ENCODE measurements at places on chromosomes 2 and 18.
A peak's percentile ranks its signal among the peaks of the same experiment; 100 is the strongest.

DNA sequence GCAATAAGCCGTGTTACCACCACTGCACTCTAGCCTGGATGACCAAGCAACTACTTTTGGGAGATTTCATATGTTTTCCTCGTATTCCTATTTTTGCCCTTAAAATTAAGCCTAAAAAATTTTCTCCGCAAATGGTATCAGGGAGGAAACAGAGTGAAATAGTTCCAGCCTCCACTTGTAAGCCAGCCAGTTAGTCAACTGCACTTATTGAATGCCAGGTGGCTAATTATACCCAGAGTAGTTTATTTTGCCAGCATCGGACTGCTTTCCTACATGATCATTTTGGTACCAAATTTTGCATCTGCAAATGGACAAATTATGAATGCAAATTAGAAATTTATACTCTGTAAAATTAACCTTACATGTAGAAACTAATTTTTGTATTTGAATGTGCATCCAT is 90.2 kb upstream of the ARHGAP28 start:
- no peak for DNase-seq

DNA sequence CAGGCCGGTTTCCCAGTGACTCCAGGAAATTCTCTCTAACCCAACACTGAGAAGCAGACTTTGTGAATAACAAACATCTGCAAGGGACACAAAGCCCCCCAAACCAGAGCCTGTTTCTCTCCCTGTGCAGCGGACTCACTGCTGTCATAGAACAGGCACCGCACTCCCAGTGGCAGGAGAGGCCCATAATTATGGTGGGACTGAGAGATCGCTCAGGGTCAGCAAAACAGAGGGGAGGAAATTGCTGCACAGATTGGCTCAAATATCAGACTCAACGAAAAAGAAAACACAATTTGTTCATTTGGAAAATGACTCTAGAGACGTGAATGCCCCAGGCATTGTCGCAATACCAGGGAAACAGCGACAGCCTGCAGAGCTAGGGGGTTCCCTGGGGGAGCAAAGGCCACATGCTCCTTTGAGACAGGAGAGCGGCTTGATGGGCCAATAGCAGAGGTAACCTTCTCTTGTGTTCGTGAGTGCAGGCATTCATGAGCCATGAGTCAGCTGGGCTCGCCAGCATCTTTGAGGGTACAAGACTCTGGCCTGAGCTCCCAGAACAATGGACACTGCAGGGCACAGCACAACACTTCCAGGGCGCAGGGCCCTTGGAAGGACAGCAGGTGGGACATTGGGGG is 143.3 kb upstream of the KLHL29 start:
- DNase-seq, result peak; percentile 32

GRCh38 chr2:33265584-33266338 is 210.7 kb upstream of the RASGRP3 start:
- no peak for DNase-seq

- no peak for DNase-seq
Observed at GRCh38 chr18:56152551-56153310, 485.7 kb downstream of the TXNL1 start.

GRCh38 chr18:9361191-9361590 is 26.6 kb downstream of the TWSG1 start:
- no peak for DNase-seq

- DNase-seq, result no peak
Observed at GRCh38 chr2:110820128-110820527, 87.8 kb downstream of the ACOXL start.

DNA sequence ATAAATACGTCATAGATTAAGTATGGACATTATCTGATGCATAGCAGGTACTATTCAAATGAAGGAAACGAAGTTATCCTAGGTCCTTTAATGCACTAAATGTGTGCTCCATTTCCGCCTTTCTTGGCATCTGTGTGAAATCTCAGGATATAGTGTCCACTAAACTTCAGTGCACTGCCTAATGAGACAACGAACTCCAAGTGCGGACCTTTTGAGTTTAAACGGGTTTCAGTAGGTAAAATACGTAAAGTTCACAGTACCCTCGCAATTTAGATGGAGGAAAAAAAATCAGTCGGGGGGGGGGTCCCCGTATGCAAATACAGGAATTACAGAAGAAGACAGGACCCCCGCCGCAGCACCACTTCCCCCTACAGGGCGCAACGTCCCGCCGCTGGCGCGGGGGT is 729 bp upstream of the REL start:
- DNase-seq, result peak; percentile 33

- peak; percentile 41 for DNase-seq
Observed at GRCh38 chr2:237319887-237320286, 94.1 kb downstream of the COL6A3 start.

DNA sequence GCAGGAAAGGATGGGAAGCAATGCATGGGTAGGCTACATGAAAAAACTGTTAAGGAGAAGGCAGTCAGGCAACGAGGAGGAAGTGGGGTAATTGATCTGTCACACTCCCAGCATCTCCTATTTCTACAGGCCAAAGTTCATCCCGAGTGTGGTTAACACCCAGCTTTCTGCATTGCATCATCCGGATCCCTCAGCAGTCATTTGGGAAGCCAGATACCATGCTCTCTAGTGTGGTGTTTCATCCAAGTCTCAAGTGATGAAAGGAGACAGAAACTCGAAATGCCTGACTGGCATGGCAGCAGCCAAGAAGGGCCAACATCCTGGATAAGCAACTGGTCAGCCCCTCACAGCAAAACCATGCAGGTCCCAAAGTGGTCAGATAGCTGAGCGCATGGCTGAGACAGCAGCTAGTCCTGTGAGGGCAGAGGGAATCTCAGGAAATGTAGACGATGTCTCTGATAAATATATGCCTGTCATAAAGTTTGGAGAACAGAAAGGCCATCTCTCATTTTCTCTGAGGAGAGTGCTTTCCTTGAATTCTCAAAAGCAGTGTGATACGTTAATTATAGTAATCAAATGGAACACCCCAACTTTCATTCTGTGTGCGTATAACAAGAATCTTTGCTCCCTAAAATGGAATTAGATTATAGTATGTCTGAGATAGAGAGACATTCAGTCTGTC is 24.8 kb upstream of the HNRNPA3 start:
- peak; percentile 69 for DNase-seq

- no peak for DNase-seq
Observed at GRCh38 chr2:108458082-108458481, 9.1 kb downstream of the GCC2 start.

DNA sequence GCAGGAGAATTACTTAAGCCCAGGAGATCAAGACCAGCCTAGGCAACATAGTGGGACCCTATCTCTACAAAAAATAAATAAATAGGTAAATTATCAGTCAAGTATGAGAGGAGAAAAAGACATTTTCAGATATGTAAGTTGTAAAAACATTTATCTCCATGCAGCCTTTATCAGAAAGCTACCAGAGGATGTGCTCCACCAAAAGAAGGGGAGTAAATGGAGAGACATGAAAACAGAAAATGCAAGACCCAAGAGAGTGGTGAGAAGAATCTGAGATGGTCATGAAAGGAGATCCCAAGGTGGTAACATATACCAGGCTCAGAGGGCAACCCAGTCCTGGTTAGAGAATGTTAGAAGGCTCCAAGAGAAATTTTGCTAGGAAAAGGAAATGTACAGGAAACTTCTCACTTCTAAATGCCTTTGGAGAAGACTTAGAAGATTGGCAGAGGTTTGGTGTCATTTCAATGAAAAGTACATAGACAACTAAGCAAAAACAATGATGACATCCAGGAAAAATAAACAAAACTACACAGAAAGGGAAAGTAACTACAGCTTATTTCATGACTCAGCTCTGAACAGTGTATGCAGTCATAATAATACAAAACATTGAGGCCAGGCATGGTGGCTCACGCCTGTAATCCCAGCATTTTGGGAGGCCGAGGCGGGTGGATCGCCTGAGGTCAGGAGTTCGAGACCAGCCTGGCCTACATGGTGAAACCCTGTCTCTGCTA is 19.5 kb downstream of the CIB4 start:
- peak; percentile 25 for DNase-seq

GRCh38 chr2:73260338-73260984 is 23.8 kb downstream of the FBXO41 start:
- peak; percentile 58 for DNase-seq

DNA sequence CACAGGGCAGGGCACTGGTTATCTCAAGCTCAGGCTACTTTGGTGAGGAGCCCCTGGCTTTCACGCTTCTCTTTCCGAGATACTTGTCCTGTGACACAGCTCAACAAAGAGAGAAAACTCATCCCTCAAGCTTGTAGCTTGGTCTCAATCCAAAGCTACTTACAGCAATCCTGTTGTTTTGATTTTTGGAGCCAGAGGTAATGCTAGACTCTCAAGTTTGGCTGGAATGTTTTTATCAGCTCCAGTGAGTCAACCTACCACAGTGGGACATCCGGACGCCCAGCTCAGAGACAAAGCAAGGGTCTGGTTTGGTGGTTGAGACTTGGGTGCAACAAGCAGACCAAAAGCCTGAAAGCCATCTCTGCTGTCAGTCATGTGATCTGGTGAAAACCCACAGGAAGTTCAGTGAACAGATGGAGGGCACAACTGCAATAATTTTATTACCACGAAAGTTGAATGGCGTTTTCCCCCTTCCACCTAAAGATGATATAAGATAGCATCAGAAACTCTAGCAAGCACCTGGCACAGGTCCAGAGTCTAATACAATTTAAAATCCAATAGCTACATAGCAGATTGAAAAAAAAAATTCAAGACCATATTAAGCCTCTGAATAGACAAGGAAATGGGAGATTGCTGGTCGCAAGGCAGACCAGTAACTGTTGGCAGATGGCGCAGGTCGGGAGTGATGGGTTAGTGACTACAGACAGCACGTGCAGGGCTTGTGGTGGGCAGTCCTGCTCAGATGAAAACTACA is 102.3 kb upstream of the SMAD7 start:
- DNase-seq, result peak; percentile 99

GRCh38 chr2:226274143-226274542 is 525.5 kb downstream of the IRS1 start:
- DNase-seq, result no peak

DNA sequence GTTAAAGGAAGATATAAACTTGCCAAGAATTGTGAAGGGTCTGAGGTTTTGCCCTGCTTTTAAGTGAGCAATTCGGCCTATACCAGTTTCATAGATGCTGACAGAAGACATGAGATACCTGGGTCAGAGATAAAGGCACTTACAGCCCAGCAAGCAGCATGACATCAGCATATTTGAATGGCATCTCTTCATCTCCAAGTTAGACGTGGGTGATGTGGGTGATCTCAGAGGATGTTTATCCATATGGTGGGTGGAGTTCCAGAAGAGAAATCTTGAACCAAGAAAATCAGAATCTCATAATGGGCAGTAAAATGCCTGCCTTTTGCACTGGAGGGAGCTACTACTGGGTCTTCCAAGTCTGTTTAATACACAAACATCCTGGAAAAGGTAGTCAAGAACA is 44.7 kb downstream of the GYPC start:
- peak; percentile 34 for DNase-seq

DNA sequence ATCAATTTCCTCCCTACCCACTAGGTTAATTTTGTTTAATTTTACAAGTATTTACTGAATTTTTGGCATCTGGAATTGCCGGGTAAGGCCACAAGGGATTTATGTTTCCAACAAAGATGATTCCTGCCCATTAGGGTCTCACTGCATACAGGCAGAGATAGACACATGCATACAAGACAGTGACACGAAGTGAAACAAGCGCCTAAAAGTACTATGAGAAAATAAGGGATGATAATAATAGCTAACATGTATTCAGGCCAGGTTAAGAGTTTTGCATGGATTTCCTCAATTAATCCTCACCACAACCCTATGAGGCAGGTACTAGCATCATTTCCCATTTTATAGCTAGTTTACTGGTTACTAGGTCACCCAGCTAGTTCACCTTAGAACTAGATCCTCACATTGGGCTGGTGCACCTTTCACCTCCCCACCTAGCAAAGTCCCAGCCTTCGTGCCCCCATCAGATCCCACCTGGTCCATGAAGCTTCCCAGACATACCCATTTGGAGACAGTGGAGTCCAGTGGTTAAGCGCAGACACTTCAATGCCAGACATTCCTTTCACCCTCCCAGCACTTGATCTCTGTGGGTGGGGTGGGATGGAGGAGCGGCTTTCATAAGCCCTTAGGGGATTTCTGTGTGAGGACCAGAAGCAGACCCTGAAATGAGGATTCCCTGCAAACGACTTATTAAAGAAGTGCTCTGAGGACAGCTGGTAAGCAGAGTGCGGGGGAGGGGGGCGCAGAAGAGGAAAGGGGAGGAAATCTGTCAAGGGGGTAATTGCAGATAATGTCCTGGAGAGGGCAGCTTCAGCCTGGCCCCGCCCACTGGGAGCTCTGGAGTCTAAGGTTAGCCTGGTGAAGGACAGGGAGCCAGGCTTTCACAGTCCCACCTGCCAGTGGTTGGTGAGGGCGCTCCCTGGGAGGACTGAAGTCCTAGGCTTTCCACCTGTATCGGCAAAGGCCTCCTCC is 5.8 kb upstream of the DGUOK start:
- peak; percentile 40 for DNase-seq

GRCh38 chr2:109301746-109302145 is 172.7 kb downstream of the SH3RF3 start:
- DNase-seq, result no peak

- no peak for DNase-seq
Observed at GRCh38 chr2:160825433-160825832, 331.8 kb upstream of the RBMS1 start.

DNA sequence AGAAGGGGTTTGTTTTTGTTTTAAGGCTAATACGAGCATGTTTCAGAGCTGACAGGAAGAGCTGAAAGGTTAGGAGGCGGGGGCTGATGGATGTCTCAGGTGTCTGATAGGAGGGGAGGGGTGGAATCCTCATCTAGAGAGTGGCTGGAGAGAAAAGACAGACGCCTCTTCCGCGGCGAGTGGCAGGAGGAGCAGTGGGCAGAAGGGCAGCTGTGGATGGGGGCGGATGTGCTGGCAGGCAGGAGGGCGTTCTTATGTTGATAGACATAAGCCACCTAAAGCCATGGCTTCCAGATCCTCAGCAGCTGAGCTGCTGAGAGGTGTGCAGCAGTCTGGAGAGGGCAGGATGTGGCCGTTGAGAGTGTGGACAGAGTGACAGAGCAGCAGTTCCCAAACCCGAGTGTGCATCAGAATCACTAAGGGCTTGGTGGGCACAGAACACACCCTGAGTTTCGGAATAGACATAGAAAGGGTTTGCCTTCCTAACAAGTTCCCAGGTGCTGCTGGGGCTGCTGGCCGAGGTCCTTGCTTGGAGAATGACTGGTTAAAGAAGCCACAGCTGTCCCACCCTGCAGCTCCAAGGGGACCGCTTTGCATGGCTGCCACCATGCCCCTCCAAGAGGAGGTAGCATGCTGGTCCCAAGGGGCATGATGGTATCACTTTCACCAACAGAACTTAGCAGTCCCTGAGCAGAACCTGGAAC is 3.0 kb upstream of the ITM2C start:
- DNase-seq, result no peak

GRCh38 chr2:179049203-179049545 is 763 bp downstream of the CCDC141 start:
- no peak for DNase-seq

Data from EH (cell line).